ENCODE measurements at places on chromosomes 16 and 17. TPM values are rescaled to one million over a fixed set of nuclear protein-coding genes. Genes with fewer than 3 reads are reported as not detected.

KRTAP4-6 gene
- not detected for total RNA-seq

RNF222 gene
- not detected for total RNA-seq

CCL7 gene
- 5.3 TPM for total RNA-seq

BICDL2 gene
- not detected for total RNA-seq

KRT24 gene
- total RNA-seq: not detected
